Right forelimb (tissue), 1 donor: ENCODE measurements at places on chromosomes 4 and X.

DNA sequence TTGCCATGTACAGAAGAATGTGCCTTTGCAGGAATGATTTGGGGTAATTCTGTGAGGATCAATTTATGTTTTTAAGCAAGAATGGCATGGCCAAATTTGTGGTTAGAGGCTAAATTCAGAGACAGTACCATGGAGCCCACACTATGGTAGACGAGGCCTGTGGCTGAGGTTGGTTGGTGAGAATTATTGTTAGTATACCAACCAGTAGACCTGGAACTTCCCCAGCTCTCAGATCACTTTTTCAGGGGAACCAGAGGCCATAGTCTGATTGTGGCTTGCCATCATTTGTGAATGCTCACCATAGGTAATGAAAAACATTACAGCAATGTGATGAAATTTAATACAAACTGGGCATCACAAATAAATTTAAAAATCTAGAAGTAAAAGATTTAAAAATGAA, 56.3 kb downstream of the SHISA3 start:
- DNase-seq: no peak

DNA sequence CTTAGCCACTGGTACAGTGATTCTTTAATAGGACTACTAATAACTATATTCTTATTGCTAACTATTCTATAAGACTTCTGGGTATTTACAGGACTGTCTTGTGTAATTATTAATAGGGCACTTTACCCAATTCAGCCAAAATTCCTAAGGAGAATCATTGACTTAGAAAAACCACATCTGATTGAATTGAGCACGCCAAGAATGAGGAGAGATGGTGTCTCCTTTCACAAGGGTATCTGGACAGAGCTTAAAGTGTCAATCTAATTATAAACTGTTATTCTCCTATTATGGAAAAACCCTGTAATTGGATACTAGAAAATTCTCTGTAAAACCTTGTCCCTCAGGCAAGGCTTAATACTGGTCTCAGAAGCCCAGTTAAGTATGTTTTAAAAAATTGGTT, 111.1 kb upstream of the TLL1 start:
- no peak for DNase-seq

- no peak for DNase-seq
These were observed 1036.2 kb upstream of the GRID2 start for GRCh38 chr4:91267543-91267942.

- no peak for DNase-seq
These were observed 12.4 kb downstream of the PPID start for GRCh38 chr4:158710814-158711213.

DNA sequence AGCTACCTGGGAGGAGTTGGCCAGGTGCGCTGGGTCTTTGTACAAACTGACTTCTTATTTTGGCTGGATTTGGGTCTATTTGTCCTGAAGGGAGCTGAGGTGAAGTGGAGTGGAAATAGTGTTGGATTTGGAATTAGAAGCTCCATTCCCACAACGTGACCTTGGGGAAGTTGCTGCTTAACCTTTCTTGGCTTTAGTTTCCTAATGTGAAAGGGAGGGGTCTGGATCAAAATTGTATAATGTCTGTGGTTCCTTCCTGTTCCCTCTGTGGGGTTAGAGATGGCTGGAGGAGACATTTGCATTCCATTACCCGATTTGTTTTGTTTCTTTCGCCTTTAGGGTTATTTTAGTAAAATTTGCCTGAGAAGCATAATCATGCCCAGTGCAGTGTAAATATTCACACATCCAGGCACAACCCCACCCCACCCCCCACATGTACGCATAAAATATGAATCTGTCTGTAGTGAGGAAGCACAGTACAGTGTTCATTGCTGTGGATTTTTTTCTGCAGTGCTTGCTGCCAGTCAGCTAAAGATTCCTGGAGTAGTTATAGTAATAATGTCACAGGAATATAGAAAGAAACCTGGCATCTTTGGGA, 21.5 kb downstream of the JADE1 start:
- DNase-seq: no peak

- peak; percentile 90 for DNase-seq
These were observed at the start of gene PLA2G12A for GRCh38 chr4:109729718-109730618. Gene PLA2G12A, minus strand, starts transcription at chr4:109730070. Its CDS starts 261 bp downstream, at chr4:109729809.

GRCh38 chr4:4820261-4820660, 39.2 kb upstream of the MSX1 start:
- DNase-seq: no peak

DNA sequence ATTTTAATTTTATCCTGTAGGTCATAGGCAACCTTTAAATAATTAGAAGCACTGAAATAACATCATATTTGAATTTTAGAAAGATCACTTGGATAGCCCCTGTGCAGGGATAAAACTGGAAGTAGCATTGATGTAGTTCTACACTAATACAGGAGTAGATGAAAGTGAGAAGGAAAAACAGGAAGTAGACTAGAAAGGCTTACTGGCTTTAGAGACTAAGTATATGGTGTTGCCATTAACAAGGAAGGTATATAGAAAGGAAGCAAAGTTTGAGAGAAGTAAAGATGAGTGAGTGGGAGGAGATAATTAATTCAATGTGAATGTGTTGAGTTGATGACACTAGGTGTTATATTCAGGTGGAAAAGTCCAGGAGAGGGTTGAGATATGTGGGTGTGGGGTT, 73.1 kb upstream of the EPGN start:
- DNase-seq: no peak

DNA sequence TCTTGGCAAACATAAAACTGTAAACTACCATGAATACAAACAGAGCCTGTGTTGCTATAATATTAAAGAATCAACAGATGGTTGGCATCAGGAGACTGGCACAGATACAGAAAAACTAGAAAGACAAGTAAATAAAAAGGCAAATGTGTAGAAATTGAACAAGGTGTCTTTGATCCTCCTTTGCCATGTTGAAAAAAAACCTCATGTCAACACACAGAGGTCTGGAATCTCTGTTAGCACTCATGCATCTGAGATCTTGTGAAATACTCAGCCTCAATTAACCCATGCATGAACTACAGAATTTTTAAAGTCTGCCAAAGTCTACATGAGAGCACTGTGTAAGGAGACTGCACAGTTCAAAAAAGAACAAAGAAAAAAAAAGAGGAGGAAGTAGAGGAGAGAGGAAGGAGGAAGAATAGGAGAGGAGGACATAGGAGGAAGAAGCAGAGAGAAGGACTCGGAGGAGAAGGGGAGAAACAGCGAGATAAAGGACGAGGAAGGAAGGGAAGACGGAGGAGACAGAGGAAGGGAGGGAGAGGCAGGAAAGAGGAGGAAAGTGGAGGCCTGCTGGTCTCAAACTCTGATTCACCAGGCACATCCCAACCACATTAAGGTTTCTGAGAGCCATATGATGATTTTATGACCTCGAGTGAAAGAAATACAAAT, 52.8 kb downstream of the PRDM5 start:
- no peak for DNase-seq
